ENCODE measurements at places on chromosomes 5 and 9.

DNA sequence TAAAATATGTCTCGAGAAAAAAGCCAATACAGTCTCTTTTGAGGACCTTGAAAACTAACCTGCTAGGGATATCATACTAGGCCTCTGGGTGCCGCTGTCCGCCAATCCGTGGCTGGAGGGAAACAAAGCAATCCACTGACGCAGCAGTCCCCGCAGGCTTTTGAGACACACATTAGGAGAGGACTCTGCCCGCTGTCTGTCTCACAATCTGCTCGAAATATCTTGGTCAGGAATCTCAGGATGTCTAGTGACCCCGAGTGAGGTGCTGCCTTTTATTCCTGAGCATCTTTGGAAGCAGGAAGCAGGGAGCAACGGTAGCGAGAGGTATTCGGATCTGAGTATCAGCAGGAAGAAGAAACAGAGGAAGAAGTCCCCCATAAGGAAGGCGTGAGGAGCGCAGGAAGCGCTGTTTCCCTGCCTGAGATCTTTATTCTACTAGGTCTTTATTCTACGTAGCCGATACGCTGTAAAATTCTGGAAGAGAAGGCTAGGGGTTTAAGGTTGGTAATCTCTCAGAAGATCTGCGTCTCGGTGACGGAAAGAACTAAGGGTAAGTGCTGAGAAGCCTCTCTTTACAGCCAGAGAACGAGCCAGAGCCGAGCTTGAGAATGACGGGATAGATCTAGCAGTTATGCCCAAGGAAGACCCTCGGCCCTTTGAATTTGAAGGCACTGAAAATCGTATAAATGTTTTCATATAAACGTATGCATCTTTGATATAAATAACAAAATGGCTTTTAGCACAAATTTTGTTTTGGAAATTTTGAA is 4.0 kb upstream of the PCDHGA1 start:
- peak; percentile 53 for DNase-seq

DNA sequence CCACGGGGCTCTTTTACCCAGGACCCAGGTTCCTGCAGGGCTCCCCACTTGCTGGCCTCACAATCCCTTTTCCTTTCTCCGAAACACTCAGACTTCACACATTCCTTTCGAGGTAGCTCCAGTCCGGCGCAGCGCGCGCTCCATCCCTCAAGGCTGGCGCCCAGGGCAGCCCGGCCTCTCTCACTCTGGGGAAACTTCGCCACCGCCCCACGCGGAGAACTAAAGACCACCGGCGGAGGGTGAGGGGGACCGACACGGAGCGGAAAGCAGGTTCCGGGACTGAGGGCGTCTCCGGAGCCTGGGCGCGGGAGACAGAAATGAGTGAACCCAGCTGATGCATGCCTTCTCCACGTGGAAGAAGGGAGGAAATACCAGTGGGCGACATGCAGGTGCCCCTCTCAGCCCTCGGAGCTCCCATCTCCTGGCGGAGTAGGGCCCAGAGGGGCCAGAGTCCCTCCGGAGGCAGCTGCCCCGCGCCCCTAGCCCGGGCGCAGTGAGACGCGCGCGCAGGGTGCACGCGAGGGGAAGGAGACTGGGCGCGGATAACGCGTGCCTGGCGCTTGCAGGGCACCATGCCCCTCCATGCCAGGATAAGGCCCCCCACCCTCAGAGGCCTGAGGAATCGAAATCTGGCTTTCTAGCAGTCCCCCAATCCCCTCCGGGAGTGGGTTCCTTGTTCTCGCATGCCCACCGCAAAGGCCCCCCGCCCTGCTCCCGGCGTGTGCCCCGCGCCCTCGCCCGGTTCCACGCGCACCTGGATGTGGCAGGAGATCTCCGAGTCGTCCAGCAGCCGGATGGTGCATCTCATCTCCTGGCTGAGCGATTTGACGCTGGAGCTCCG is 650 bp downstream of the FRMD3 start:
- DNase-seq = no peak

- DNase-seq = no peak
Observed at GRCh38 chr9:74711341-74711740, 176.4 kb downstream of the TRPM6 start.

DNA sequence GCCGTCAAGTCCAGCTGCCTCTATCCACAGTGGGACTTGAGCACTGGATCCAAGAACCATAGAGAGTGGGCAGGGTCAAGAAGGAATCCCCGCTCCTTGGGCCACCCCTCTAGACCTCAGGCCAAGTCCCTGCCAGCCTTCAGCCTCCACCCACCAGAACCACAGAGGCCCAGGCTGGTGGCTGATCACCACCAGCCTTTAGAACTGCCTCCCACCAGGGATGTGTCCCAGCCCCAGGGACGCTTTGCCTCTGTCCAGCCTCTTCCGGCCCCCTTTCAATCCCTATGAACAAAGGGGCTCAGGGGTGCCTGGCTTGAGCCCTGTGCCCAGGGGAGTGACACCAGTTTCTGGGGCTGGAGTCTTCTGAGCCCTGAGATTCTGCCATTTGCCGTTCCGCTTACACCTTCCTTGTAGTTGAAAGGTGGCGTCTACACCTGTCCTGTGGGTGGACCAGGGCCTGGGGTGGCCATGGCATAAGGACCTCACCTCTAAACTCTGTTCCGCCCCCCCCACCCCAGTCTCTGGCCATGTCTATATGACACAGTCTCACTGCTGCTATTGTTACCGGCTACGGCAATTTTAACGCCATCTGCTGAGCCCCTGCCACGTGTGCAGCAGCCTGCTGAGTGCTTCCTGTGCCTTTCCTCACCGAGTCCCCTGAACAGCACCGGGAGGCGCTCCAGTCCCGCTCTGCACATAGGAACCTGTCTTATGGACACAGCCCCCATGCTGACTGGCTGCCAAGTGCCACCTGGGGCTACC is 35.7 kb upstream of the ORM1 start:
- DNase-seq = no peak

DNA sequence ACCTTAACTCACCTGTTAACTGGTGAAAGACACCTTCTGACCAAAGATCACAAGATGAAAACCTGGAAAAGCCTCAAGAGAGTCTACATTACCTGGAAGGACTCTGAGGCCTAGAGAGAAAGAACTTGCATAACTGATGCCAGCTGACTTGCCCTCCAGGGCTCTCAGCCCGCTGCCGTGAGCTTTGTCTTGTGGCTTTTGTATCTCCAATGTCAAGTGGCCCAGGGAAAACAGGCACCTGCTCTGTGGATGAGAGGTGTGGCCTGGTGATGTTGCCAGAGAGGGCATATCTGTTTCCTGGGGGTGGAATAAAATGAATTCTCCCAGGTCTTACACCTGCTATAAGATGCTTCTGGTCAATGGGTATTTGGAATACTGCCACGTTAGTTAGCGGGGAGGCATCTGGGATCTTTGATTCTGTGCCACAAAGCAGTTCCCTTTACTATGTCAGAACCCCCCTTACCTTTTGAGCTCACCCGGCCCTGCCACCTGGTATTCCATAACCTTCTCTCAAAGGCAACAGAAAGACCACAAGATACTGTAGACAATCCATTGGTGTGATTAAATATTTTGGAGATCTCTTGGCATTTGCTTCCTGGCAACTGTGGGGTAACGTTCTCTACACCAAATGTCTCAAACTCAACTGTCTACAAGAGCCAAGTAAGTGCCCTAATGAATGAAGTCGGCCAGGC is 54.9 kb upstream of the N4BP3 start:
- no peak for DNase-seq

GRCh38 chr5:172635038-172635437 is 6.0 kb upstream of the NEURL1B start:
- no peak for DNase-seq

DNA sequence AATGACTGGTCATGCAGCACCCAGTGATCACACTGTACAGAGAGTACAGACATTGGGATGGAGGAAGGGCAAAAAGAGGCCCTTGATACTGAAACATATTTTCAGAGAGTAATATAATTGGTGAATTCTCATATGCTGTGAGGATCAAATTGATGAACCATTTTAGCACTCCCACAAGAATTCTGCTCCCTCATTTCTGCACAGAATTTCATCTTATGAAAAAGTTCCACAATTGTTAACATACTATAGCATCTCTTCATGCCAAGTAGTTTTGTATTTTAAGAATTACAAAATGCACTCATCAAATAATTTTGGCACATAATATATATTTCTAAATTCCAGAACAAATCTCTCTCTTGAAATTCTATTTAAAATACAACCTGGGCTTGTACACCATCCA is 351.2 kb downstream of the PDE4D start:
- no peak for DNase-seq

- DNase-seq = no peak
Observed at GRCh38 chr5:129377504-129377903, 82.6 kb upstream of the ADAMTS19 start.

DNA sequence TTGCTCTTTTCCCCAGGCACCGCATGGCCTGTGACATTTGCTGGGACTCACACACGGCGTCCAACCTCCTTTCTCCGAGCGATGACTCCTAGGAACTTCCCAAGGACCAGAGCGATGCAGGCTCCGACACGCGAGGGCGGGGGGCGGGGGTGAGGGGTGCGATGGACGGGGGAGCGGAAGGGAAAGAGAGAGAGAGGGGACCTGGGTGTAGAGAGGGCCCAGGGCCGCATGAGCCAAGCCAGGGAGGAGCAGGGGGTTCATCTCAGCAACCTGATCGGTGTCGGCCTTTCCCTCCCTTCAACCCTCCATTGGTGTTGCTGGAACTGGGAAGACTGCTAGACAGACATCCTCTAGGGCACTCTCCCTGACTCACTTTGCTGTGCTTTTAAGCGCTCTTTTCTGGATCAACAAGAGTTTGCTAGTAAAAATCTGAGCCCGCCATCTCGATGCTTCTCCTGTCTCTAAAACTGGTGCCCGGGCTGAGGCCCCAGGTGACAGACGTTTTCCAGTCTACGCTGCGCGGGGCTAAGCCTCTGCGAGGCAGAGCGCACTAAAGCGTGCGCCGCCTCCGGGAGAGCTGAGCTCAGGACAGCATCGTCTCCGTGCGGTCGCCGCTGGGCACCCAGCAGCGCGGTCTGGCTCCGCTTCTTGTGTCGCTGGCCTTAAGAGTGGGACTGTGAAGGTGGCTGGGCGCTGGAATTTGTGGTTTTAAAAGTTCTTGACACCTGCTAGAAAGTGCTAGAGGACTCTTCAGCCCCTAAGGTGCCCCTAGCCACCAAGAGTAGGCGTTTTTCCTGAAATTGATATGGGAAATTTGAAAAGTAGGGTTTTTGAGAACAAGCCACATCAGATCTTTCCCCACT is 1.0 kb upstream of the TSLP start:
- no peak for DNase-seq

DNA sequence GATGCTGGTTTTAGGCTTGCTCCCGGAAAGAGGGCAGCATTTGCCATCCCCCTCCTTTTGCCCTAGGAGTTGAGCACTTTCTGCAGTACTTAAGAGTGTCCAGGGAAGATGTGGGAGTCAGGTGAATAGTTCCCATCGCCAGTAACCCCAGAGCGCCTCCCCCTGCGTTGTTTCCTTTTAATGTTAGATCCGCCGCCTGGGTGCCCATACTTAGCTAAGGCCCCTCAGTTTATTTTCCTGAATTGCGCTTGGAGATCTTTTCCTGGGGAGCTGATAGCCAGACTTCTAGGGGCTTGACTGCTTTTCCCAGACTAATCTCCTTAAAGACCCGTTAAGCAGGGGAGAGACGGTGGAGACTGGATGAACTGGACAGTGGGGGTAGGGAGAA is 377 bp upstream of the PCDHAC2 start:
- DNase-seq = no peak

- no peak for DNase-seq
Observed at GRCh38 chr9:84758817-84759216, 89.3 kb downstream of the NTRK2 start.

DNA sequence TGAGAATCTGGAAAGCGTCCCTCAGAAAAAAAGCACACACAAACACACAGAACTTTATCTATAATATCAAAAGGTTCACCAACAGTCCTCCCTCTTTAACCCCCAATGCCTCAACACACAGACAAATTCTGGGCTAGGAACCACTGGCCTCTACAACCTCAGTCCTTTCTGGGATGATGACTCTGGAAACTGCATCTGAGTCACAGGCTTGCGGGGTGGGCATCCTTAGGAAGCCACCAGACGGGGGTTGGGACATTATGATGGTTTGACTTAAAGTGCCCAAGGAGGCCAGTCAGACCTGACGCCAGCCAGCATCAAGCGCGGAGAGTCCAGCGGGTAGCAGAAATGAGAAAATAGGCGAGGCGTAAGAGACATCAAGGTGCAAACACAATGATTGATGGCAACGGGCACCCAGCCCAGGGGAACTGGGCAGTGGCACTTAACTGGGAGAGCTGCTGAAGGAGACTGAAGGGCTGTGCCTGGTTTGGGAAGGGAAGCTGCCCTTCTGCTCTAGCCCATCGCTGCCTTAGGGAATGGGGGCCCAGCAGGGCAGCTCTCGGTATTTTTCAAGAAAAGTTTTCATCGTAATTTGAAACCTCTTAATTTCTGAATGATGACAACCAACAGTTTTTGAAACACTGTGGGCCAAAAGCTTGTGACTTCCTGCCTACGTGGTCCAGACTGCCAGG is 20.7 kb downstream of the SPRY4 start:
- DNase-seq = no peak

GRCh38 chr9:88418715-88419540 is 30.7 kb downstream of the SPIN1 start:
- peak; percentile 5 for DNase-seq

DNA sequence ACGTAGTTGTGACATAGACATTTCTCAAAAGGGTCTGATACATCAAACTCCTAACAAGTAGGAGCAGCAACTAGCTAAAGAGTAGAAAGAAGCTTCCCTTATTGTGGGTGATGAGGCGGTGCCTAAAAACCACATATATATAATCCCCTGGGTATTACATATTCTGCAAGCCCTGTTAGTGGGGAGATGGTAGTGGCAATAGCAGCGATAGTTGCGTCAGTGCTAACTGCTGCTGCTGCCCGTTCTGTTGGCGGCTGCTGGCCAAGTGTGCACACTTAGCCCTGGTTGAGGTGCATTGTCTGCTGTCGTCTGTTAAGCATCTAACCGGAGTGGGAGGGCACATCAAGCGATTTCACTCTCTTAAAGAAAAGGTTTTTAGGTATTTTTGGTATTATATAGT is 35.8 kb downstream of the VLDLR start:
- no peak for DNase-seq

GRCh38 chr5:58231041-58231440 is 228.8 kb downstream of the PLK2 start:
- DNase-seq = no peak

DNA sequence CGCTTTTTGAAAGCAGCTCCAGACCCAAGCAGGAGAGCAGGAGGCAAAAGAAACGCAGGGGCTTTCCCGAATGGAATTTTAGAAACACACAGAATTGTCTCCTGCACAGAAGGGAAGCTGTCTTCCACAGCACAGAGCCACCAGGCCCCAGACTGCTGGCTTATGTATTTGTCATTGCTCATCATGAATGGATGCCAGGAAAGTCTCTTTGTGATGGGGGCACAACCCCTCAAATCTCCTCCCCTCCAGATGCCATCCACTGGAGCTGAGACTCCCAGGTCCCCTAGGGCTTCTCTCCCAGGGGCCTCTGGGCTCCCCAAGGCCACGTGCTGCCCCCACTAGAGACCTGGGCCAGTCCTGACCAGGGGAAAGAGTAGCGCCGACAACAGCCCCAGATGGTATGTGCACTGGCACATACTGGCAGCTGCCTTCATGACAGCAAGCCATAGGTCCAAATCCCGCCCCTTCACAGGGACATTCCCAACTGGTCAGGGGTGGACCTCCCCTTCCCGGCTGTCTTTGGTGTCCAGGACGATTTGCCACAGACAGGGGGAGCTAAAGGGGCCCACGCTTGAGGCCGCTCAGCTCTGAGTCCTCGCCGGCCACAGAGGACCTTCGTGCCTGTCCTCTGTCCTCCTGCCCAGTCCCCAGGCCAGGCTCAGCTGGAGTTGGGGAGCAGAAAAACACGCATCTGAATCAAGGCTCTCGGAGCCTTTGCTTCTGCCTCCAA is 127.8 kb downstream of the KCNIP1 start:
- DNase-seq = no peak

GRCh38 chr5:180208435-180209081 is 453 bp downstream of the RASGEF1C start:
- no peak for DNase-seq

- no peak for DNase-seq
Observed at GRCh38 chr5:76960004-76960625, 7.3 kb downstream of the CRHBP start.

Data from stimulated activated CD4-positive, alpha-beta T cell treated with anti-CD3 and anti-CD28 coated beads, Interleukin-1b, Interleukin-23, amount 100 ng/mL, for 24 hours (primary cell).